ENCODE measurements at places on chromosomes 7 and 10.

- DNase-seq: no peak
Measured at GRCh38 chr7:17988141-17988540, 39.5 kb downstream of the PRPS1L1 start.

GRCh38 chr7:143360788-143361551 is 1.5 kb downstream of the FAM131B start:
- peak; percentile 45 for DNase-seq

- no peak for DNase-seq
Measured at GRCh38 chr10:47224546-47225218, 75.3 kb upstream of the GDF10 start.

DNA sequence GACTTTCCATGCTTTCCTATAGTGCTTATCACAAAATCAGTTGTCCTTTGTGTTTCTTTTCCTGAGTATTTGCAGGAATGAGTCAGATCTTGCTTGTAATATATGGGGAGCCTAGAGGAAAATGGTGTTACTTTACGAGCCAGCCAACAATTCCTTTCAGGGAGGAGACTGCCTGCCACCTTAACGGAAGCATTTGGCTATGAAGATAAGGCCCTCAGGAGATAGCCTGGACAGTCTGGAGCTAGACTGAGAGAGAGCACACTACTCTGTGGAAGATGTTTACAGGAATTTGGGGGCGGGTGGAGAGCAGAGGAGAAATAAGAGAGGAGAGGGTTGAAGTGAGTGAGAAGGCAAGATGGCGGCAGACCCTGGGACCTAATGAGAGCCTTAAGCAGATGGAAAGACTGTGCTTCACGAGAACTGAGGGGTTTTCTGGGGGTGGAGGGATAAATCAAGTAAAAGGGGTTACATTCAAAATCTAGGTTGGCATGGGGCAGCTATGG is 126.3 kb downstream of the SNX10 start:
- DNase-seq: no peak

GRCh38 chr7:128014811-128015210 is 16.4 kb downstream of the LRRC4 start:
- DNase-seq: no peak

DNA sequence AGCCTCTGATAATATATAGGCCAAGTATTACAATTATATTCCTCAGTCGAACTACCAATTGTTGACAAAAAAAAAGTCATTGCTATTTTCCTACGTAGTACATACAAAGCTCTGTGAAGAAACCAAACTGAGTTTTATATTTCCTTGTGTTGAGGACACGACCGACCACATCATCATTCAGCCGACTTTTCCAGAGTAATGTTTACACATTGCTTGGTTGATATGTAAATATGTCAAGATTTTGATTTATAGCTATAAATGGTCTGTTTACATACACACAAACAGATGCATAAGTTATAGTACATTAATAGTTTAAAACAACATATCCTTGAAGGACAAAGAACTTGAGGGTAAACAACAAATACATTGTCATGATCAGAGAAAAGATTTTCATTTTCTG is 121.5 kb downstream of the CRPPA start:
- DNase-seq: no peak

DNA sequence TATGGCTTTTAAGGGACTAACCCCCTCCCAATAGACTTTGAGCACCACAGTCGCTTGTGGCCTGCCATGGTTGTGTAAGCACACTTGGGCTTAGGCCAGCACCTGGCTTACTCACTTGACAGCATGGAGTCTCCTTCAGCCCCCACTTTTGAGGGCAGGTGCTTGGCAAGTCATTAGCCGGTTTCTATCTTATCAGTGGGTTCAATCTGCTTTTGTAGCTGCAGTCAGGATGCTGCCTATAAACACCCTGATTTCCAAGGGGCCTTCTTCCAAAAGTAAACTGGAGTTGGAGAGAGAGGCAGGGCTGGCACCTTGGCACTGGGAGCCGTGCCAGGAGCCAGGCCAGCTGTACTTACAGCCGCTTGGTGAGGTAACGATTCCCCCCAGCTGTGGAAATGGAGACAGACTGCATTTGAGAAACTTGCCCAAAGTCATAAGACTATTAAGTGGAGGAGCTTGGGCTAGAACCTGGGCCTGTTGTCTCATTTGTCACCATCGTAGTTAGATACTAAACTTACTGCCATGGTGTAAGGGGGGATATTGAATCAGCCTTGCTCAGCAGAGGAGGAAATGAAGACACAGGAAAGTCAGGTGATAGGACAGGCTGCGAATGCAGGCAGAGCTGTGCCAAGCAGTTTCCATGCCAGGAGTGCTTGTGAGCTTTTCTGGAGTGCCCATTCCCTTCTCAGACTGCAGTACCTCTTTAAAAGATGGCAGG is 92.2 kb upstream of the EFCAB10 start:
- DNase-seq: no peak

- DNase-seq: no peak
Measured at GRCh38 chr10:80139265-80139664, 6.7 kb downstream of the PLAC9 start.

All from amygdala (tissue), 56 donors.